ENCODE measurements at places on chromosomes 3 and 15. TPM values are rescaled to one million over a fixed set of nuclear protein-coding genes. Genes with fewer than 3 reads are reported as not detected.

DNA sequence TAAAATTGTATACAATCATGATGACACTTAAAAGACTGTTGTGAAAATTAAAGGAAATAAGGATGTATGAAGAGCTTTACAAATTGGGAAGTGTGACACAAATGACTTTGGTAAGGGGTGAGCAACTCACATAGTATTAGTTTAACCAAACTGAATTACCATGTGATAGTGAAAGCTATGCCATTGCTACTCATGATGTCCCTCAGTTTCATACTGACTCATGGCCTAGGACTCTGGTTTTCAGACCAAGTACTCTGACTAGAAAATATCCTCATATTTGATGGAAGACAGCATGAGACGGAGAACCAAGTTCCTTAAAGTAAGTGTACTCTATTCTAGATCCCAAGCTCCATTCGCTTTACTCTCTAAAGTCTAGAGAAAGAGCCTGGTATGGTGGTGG lies 203.2 kb upstream of the ICE2 start:
- DNase-seq = no peak

Gene RGMA
- total RNA-seq = not detected

- no peak for DNase-seq
These were observed 38.9 kb downstream of the ZNF710 start for GRCh38 chr15:90039996-90040395.

Gene DUOXA2
- not detected for total RNA-seq

DNA sequence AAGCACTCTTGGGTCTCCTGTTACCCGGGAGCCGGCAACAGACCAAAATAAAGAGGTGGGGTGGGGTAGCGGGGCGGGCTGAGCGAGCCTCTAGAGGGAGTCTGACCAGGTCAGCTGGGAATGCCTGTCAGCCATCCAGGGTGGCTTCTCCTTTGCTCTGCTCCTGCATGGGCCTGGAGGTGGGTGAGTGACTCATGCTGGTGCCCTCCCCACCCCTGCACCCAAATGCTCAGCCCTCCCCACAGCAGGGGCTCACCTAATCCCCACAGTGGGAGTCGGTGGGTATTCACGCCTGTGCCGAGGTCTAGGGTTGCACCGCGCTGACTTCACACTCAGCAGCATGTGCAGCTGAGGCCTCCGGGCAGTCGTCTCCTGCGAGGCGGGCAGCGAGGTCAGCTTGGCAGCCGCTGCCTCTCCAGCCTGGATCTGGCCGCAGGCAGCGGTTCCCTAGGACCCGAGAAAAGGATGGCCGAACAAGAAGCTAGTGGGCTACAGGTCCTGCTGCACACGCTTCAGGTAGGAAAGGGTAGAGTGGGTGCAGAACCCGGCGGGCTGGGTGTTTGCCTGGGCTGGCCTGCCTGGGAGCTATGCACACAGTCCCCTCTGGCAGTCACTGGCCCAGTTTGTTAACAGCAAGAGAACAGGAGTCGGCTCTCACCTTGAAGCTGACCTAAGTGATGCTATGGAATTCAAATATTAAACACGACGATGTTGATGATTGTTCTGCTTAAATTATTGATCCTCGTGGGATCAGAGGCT lies at the start of gene AGBL1:
TSS of gene AGBL1 (plus strand) at position 364 of the 759 bp plus-strand sequence.
- DNase-seq = no peak

GRCh38 chr3:194713299-194714136 lies 27.8 kb downstream of the FAM43A start:
- DNase-seq = no peak

Gene KLHL40
- not detected for total RNA-seq

DNA sequence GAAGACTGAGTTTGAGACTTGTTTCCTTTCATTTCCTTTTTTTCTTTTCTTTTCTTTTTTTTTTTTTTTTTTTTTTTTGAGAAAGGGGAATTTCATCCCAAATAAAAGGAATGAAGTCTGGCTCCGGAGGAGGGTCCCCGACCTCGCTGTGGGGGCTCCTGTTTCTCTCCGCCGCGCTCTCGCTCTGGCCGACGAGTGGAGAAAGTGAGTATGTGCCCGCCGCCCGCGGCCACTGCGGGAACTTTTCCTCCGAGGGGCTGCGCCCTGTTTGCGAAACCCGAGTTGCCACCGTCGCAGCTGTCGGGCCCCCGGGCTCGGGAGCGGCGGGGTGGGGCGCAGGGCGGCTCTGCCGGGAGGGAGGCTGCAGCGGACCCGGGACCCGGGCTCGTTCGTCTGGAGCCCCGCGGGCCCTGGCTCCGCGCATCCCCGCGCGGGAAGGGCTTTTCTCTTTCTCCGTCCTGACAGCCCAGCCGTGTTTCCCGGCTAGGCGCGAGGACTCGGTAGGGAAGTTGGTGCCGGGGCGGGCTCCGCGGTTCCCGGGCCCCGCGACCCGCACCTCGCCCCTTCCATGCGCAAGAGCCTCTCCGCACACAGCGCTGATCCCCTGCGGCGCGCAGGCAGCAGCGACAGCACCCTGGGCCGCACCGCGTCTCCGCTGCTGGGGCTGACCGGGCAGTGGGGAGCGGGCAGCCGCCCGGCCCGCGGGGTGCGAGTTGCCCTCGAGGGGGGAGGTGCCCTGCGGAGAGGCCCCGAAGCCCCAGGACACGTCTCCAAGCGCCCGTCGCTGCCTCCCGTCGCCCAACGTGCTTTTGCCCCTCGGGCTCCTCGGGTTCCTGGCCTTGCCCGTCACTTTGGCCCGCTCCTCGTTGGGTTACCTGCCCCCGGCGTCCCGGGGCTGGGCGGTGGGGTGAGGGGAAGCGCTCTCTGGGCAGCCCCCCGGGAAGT lies 1.4 kb downstream of the IGF1R start:
- no peak for DNase-seq

Gene MAGI1
- total RNA-seq = 3.6 TPM

DNA sequence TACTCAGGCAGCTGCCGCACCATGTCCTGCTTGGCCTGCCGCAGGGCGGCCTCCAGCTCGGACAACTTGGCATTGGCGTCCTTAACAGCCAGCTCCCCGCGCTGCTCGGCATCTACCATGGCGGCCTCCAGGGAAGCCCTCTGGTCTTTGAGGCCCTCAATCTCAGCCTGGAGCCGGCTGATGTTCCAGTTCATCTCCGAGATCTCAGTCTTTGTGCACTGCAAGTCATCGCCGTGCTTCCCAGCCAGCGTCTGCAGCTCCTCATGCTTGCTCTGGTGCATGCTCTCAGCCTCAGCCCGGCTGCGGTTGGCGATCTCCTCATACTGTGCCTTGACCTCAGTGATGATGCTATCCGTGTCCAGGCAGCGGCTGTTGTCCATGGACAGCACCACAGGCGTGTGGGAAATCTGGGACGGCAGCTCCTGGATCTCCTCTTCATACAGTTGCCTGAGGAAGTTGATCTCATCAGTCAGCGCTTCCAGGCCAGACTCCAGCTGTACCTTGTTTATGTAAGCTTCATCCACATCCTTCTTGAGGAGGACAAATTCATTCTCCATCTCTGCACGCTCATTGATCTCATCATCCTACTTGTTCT lies 15.5 kb upstream of the PSTPIP1 start:
- DNase-seq = no peak

- no peak for DNase-seq
These were observed 122.7 kb upstream of the IGF1R start for GRCh38 chr15:98525661-98526001.

GRCh38 chr3:197355713-197356112 lies 57.3 kb upstream of the DLG1 start:
- DNase-seq = no peak

- DNase-seq = no peak
These were observed 308.4 kb upstream of the RARB start for GRCh38 chr3:25119682-25120081.

Gene ISLR
- total RNA-seq = not detected

DNA sequence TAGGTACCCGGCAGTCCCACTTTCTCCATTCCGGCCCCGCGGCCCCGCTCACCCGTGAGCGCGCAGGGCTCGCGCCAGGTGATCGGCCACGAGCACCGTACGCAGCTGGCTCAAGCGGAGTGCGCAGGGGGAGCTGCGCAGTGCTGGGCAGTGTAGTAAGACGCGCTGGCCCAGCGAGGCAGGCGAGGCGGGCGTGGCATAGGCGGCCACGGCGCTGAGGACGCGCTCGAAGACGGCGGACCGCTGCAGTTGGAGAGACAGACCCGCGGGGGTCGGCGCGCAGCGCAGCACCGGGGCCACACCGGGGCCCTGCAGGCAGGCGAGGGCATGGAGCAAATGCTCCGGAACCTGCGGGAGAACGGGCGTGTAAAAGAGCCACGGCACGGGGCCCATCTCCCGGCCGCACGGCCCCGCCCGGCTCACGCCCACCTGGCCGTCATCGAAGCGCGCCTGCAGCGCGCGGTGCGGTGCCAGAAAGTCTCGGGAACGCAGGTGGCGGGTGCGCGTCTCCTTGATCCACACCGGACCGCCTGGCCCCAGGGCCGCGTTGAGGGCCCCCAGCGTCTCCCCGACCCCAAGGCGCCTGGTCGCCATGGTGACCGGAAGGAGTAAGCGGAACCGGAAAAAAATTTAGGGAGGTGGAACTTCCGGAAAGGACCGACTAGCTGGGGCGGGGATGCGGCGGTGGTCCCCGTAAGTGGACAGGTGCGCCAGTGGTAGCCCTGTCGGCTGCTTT lies at the start of gene DALRD3:
TSS of gene DALRD3 (minus strand) at position 610 of the 736 bp plus-strand sequence. CDS start at position 594, 16 bp downstream.
- DNase-seq = peak; percentile 61

DNA sequence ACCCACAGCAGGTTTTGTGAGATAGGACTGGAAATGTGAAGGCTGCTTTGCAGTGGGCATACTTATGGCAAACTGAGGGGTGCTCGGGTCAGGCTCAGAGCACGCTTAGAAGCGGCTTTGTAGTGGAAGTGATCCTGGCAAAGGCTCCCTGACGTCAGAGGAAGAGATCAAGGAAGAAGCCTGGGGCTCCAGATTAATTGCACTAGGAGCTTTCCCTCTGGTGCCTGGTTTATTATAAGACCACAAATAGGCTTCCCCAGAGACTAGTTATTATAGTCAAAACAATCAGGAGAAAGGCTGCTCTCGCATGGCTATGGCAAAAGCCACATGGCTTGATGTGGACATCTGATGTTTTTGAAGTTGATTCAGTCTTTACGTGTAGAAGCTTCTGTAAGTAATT lies 515.1 kb downstream of the GABRG3 start:
- DNase-seq = peak; percentile 89

DNA sequence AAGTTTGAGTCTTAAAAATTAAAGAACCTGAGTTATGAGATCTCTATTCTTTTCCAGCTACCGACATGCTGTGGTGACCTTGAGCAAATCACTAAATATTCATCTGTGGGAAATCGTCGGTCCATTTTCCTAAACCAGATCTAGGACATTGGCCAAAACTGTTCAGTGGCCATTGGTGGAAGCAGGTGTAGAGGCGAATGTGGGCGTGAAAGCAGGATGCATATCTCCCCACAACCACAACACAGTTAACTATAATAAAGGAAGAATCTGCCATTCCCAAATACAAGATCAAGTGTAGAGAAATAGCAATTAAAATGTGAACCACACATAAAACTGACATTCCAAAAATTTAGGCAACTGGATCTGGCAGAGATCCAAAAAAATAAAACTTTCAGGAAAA lies 129.9 kb downstream of the P3H2 start:
- no peak for DNase-seq
